Smooth muscle cell of the umbilical artery (primary cell): ENCODE measurements at places on chromosomes 13 and 19. TPM values are rescaled to one million over a fixed set of nuclear protein-coding genes. Genes with fewer than 3 reads are reported as not detected.

Gene SERTAD3
- total RNA-seq = 14.7 and 20.2 TPM in 2 replicates

Gene DIRAS1
- total RNA-seq = 0.59 and 1.0 TPM in 2 replicates

Gene TIMM44
- total RNA-seq = 42.5 and 45.9 TPM in 2 replicates

Gene PNMA8B
- 0.60 and 1.2 TPM in 2 replicates for total RNA-seq

Gene IRGC
- total RNA-seq = not detected in 2 replicates

Gene TMEM59L
- 1.3 and 5.6 TPM in 2 replicates for total RNA-seq

Gene RINL
- total RNA-seq = 1.2 and 3.9 TPM in 2 replicates

Gene PCDH9
- 2.6 and 3.6 TPM in 2 replicates for total RNA-seq

Gene ALOX5AP
- 0.88 and 6.8 TPM in 2 replicates for total RNA-seq

Gene B3GNT3
- not detected in 2 replicates for total RNA-seq

Gene GGACT
- 3.0 and 5.3 TPM in 2 replicates for total RNA-seq

Gene RASL11A
- total RNA-seq = 0.89 and 2.6 TPM in 2 replicates

Gene PRTN3
- total RNA-seq = not detected in 2 replicates

Gene ZNF497
- total RNA-seq = 0.89 and 0.92 TPM in 2 replicates

Gene OVOL3
- not detected in 2 replicates for total RNA-seq

Gene TMEM190
- total RNA-seq = not detected in 2 replicates

Gene SYCN
- not detected in 2 replicates for total RNA-seq

Gene EFNA2
- total RNA-seq = not detected in 2 replicates

Gene ADGRE3
- not detected in 2 replicates for total RNA-seq

Gene CYP2A7
- not detected in 2 replicates for total RNA-seq

Gene KEAP1
- 68.0 and 81.0 TPM in 2 replicates for total RNA-seq

Gene C3
- 3.1 and 60.0 TPM in 2 replicates for total RNA-seq

Gene MADCAM1
- under 0.01 TPM in 1 of 2 replicates, not detected in the other for total RNA-seq

Gene SIGLECL1
- total RNA-seq = not detected in 2 replicates

Gene NECTIN2
- 95.6 and 115 TPM in 2 replicates for total RNA-seq

Gene S1PR4
- total RNA-seq = under 0.01 TPM in 1 of 2 replicates, not detected in the other

Gene LILRA5
- not detected in 2 replicates for total RNA-seq

Gene MEIOSIN
- not detected in 2 replicates for total RNA-seq

Gene GJA3
- total RNA-seq = under 0.01 and 0.55 TPM in 2 replicates

Gene MARK4
- total RNA-seq = 16.3 and 19.9 TPM in 2 replicates

Gene SHC2
- 0.78 and 1.8 TPM in 2 replicates for total RNA-seq

Gene FKRP
- total RNA-seq = 30.0 and 34.6 TPM in 2 replicates

Gene CLEC17A
- total RNA-seq = not detected in 2 replicates

Gene DNAJB1
- 51.9 and 53.4 TPM in 2 replicates for total RNA-seq

Gene ZNF729
- not detected in 2 replicates for total RNA-seq

Gene RFPL4AL1
- total RNA-seq = not detected in 2 replicates

Gene NCR1
- total RNA-seq = not detected in 2 replicates

Gene FBXO46
- 2.7 and 6.2 TPM in 2 replicates for total RNA-seq

Gene MED16
- total RNA-seq = 28.8 and 44.4 TPM in 2 replicates

Gene ZNF296
- total RNA-seq = 0.32 TPM in 1 of 2 replicates, not detected in the other

Gene CAPN12
- 0.30 and 0.46 TPM in 2 replicates for total RNA-seq

Gene ZBTB32
- total RNA-seq = not detected in 2 replicates

Gene IGSF23
- total RNA-seq = not detected in 2 replicates

Gene KRTDAP
- total RNA-seq = not detected in 2 replicates

Gene ZSWIM4
- 16.6 and 22.8 TPM in 2 replicates for total RNA-seq

Gene POU2F2
- 1.5 and 11.8 TPM in 2 replicates for total RNA-seq
